ENCODE measurements at places on chromosomes 12 and 14.

DNA sequence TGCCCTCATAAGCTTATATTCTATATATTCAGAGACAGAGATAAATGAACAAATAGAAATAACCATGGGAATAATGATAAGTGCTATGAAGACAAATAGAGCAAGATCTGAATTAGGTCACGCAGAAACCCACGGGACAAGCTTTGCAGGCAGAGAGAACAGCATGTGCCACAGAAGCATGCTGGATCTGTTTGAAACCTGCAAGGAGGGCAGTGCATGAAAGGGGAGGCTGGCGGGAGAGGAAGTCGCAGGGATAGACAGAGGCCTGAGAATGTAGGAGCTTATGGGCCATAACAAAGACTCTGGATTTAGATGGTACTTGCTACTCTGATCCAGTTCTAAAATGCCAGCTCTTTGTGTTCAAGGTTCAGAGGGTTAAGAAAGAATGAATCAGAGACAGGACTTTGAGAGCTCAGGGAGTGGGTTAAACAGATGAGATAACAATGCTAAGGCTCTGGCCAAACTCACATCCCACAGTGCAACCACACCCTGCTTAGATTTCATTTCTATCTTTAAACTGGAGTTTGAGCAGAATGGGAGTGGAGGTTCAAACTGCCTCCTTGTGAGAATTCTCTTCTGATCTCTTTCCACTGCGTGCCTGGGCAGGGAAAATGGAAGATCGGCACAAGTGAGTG, 49.2 kb upstream of the PPP1R12A start:
- no peak for DNase-seq

GRCh38 chr12:247271-247670, 15.4 kb downstream of the SLC6A13 start:
- DNase-seq = no peak

DNA sequence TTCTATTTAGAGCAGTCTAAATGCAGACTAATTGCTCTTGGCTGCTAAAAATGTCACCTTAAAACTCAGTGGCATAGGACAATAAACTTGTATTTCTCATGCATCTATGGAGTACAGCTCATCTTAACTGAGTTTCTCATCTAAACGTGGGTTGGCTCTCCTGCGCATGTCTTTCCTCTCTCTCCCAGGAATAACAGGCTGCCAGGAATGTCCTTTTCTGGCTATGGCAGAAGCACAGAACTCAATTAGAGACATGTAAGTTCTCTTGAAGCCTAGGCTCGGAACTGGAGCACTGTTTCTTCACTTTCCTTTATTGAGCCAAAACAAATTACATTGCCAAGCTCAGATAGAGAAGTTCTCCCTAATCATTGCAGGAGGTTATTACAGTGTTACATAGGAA, 722.3 kb upstream of the FLRT2 start:
- no peak for DNase-seq

GRCh38 chr12:33605757-33606156, 166.1 kb upstream of the SYT10 start:
- DNase-seq = peak; percentile 7

- DNase-seq = no peak
Observed at GRCh38 chr12:124543052-124543589, 24.3 kb downstream of the NCOR2 start.

GRCh38 chr14:32601069-32601468, 272.0 kb downstream of the AKAP6 start:
- DNase-seq = no peak

GRCh38 chr12:123337070-123337469, 27.6 kb downstream of the SBNO1 start:
- no peak for DNase-seq

DNA sequence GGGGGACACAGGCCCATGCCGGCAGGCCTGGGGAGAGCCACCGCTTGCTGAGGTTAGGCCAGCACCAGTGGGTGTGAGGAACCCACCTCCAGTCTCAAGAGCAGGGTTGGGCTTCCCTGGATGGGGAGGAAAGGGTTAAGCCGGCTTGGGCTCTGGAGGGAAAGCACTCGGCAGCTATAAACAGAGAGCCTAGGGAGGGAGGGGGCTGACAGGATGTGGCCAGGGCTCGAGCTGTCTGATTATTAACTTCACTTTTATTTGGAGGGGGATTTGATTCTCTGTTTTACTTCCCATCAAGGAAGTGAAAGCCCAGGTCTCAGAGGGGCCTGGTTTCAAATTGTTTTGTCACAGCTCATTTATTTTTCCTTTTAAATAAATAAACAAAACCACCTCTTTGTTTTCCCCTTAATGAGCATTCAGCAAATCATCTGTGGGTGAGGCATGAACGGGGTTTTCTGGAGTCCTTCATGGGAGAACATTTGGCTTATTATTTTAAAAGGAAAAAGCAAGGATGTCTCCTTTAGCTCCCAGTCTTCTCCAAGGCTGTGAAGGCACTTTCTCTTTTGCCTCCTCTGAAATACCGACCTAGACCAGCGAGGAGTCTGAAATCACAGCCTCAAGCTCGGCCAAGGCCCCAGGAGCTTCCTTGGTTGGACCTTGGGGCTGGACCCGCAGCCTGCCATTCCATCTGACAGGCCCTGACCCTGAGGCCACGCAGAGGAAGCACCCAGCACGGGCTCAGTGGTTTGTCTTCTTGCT, 21.9 kb upstream of the ZFP36L1 start:
- DNase-seq = no peak

DNA sequence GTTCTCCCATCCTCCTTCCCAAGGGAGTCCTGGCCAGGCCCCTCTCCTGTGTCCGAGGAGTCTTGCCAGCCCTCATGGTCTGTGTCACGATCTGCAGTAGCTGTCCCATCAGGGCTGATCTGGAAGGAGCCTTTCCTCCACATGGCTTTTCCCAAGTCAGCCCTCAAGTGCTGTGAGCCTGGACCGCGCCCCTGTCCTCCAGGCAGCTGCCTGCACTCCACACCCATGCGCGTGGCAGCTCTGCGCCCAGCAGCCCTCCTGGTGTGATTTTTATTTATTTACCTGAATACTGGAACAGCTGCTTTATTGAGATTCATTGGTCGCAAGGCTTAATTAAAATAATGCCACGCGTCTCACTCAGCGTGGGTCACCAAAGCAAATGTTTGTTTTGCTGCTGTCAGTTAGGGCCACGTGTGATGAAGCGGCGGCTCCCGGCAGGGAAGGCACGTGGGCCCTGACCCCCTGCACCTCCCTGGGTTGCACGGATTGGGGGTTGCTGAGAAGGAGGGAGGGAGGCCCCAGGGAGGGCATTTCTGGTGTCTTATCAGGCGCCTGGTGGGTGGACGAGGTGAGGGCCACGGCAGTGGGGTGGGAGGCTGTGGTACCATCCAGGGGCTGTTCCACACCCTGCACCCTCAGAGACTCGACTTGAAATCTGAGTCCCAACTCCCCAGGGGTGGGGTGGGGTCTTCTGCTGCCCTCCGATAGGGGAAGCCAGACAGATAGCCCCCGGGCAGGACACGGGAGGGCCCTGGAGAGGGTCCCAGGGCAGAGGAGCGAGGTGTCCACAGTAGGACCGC, 206.3 kb upstream of the C14orf180 start:
- DNase-seq = no peak

DNA sequence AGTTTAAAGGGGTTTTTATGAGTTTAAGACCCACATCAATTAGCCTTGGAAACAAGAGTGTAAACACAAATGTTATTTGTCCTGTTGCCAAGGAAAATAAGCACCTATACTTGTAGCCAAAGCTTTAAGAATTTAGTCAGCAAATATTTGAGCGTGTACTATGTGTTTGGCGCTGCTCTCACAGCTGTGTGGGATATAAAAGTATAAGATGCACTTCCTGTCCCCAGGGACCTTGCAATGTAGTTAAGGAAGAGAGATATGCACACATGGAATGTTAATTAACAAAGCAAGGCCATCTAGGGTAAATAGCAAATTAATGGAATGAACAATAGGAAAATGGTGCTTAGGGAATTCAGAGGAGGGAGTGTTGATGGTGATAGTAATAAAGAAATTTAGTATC, 134.9 kb upstream of the SRRM4 start:
- DNase-seq = no peak

- no peak for DNase-seq
Observed at GRCh38 chr12:28415755-28416154, 225.5 kb downstream of the CCDC91 start.

DNA sequence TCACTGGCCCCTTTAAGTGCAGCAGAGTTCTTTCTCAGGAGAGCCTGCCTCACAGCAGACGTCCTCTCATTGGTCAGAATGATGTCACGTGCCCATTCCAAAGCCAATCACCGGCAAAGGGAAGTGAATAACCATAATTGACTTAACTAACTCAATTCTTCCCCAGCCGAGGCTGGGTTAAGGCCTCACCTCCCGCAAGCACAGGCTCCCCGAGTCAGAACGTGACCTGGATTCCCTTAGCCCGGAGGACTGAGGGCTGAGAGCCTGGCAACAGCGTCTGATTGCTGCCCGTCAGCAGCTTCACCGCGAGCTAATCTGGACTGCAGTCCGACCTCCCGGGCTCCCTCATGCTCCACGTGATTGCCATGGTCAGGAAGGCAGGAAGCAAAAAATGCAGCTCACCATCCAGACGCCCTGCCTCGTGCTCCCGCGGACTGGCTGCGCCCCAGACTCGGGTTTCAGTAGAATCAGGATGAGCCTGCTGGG, 92.1 kb upstream of the FZD10 start:
- DNase-seq = no peak

GRCh38 chr14:47252802-47253201, 422.6 kb downstream of the MDGA2 start:
- no peak for DNase-seq

DNA sequence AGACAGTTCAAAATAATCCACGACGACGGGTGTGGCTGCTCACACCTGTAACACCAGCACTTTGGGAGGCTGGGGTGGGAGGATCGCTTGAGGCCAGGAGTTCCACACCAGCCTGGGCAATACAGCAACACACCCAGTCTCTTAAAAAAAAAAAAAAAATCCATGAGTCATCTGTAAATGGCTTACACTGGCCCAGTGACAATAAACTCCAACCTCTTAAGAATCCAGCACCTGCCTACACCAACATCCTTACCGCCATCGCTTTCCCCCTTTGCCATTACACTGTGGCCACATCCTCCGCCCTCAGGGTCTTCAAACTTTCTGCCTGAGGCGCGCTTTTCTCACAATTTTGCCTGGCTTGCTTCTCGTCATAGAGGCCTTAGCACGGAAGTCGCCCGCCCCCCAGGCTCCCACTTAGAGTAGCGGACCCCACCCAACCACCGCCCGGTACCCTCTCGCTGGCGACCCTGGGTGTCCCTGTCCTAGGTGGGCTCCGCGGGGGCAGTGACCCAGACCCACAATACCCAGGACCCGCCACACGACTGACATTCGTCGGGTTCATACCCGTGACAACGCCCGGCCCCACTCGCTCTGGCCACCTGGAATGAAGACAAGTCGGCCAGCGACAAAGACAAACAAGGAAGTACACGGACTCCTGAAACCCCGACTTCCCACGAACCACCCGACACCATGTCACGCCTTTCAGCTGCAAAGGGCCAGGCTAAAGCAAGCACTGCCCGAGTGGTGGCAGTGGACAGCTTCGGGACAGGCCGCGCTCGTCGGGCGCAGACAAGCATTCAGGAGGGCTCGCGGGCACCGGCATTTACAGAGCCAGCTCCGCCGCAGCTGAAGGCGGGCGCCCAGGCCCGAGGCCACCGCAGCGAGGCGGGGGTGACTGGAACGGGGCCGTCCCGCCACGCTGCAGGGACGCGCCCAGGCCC, 636 bp downstream of the GOLGA3 start:
- peak; percentile 86 for DNase-seq

DNA sequence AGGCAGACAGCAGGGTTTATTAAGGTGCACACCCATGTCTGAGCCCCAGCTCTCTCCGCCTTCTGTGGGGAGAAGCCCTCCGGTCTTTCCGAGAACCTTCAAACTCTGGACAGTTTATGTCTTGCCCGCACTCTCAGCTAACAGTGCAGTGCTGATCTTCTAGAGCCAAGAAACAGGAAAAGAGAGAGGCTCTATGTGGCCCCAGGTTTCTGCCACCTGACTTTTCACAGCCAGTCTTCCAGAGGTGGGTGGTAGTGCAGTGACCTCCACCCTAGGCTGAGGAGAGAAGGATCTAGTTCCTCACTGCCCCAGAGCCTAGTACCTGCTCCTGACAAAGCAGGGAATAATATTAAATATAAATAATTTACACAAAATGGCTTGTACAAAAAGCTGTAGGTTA, 4.0 kb upstream of the SLC22A17 start:
- DNase-seq = no peak

GRCh38 chr14:68282479-68283377, 463.1 kb downstream of the RAD51B start:
- peak; percentile 23 for DNase-seq

DNA sequence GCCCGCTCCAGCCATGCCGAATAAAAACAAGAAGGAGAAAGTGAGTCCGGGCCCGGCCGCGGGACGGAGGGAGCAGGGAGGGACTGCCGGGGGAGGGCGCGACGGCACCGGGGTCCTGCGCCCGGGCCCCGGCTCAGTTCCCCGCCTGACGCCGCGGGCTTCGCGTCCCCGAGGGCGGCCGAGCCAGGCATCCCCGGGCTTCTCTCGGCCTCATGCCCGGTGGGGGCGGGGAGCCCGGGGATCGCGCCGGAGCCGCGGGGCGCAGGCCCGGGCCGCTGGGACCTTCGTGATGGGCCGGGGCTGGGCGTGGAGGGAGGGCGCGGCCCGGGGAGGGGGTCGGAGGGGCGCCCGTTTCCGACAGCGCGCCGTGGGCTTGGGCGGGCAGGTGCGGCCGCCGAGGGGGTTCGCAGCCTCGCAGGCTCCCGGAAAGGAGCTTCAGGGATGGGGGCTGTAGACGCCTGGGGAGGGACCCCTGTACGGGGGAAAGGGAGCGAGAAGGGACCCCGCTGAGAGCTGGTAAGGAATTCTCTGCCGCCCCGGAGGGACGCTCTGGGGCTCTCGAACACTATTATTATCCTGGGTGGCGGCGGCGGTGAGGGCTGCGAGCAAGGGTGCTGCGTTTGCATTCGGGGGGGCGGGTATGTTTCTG, 496 bp downstream of the PPP2R5C start:
- DNase-seq = peak; percentile 67

DNA sequence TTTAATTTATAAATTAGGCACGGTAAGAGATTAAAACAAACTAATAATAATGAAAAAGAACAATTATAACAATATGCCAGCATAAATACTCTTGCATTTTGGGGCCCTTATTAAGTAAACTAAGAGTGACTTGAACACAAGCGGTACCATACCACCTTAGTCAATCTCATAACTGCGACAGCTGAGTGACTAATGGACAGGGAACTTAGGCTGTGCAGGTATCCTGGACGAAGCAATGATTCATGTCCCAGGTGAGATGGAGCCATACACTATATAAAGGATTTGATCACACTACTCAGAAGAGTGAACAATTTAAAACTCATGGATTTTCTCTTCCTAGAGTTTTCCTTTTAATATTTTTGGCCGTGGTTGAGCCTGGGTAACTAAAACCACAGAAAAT, 4.3 kb downstream of the KLRC4 start:
- DNase-seq = no peak

DNA sequence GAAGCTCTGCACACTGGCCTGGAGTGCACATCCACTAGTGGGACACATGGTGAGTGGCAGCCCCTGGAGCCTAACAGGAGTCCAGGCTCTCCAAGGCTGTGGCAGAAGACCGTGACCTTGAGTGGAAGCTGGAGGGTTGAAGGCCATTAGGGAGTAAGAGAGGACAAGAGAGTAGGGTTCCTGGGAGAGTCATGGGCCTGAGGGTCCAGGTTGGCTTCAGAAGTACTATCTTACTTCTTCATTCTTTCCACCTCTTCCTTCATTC, 406 bp downstream of the IL23A start:
- DNase-seq = no peak

- DNase-seq = no peak
Observed at GRCh38 chr12:127542931-127543330, 724.0 kb upstream of the TMEM132C start.

- DNase-seq = no peak
Observed at GRCh38 chr14:90373887-90374286, 22.9 kb upstream of the CALM1 start.

- peak; percentile 28 for DNase-seq
Observed at GRCh38 chr12:67780580-67781084, 132.1 kb downstream of the DYRK2 start.
